ENCODE measurements at places on chromosomes 12 and 14. TPM values are rescaled to one million over a fixed set of nuclear protein-coding genes. Genes with fewer than 3 reads are reported as not detected.

DNA sequence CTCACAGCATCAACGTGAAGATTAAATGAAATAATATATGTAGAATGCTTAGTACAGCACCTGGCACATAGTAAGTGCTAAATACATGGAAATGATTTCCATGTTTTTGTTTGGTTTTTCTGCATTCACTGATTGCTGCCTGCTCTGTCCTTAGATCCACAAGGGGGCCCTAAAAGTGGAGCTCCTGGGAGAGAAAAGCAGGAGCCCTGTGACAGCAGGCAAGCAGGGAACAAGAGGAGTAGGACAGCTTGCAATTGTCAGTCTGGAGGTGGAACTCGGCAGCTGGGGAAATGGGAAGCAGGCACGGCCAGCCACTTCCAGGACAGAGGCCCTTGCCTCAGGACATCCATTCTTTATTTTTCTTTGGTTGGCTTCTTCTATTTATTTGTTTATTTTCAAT lies 292.9 kb downstream of the BMP4 start:
- no peak for DNase-seq

- no peak for DNase-seq
Measured at GRCh38 chr12:90905691-90906370, 49.1 kb downstream of the CCER1 start.

WSCD2 gene
- polyA plus RNA-seq: 1.7 TPM

DNA sequence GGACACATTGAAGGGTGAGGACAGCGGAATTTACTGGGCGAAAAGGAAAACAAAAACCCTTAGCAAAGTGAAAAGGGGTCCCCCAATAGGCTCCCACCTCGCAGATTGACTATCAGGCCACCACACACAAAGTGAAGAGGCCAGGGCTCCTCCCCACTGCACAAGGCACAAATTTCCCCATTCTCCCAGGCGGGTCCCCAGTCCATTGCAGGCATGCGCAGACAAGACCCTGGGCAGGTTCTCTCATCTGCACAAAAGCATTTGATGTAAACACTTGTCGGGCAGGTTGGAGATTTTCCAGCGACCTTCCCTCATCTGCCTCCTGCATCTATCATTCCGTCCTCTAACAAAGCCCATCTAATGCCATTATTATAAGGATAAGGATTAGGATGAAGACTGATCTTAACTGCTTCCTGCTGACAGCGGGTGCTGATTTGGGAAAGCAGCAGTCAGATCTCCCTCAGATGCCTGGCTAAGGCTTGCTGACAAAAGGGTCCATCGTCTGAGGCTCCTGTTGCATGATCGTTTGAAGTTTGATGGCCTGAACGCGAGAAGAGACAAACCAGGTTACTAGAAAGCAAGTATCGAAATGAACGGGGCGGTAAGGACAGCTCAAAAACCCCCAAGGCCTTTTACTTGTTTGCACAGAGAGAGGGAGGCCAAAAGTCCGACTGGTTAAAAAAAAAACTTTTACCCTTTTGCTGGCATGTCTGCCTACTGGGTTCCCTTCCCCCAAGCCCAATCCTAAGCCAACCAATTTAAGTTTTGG lies 14.4 kb downstream of the ASCL4 start:
- DNase-seq: no peak

- DNase-seq: no peak
Measured at GRCh38 chr12:131092901-131093603, 139.3 kb downstream of the ADGRD1 start.

DNA sequence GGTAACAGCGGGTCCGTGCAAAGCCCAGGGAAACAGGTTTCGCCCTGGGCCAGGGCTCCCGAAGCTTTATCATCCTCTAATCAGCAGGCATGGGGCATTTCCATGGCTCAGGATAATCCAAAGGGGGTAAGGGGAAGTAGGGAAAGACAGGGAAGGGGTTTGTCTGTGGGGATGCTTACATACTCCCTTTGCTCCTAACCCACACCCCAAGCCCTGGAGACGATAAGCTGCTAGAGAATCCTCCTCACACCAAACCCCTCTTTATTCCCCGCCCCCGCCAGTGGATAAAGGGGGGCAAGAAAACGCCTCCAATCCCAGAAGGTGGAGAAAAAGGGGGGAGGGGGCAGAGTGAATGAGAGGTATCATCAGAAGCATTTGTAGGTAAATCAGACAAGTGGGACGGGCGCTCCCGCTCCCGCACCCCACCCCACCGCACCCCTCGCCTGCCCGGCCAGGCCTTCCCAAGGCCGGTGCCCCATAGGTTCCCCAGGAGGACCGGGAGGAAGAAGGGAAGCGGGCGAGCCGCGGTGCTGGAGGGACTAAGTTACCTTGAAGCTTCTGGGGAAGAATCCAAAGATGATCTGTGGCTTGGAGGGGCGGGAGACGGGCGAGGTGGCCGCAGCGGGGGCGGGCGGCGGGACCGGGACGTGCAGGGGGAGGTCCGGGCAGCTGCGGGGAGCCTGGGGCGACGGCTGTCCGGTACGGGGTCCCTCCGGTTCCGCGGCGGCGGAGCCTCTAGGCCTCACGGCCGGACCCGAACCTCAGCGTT lies 762 bp downstream of the PPP2R5E start:
- peak; percentile 21 for DNase-seq

DNA sequence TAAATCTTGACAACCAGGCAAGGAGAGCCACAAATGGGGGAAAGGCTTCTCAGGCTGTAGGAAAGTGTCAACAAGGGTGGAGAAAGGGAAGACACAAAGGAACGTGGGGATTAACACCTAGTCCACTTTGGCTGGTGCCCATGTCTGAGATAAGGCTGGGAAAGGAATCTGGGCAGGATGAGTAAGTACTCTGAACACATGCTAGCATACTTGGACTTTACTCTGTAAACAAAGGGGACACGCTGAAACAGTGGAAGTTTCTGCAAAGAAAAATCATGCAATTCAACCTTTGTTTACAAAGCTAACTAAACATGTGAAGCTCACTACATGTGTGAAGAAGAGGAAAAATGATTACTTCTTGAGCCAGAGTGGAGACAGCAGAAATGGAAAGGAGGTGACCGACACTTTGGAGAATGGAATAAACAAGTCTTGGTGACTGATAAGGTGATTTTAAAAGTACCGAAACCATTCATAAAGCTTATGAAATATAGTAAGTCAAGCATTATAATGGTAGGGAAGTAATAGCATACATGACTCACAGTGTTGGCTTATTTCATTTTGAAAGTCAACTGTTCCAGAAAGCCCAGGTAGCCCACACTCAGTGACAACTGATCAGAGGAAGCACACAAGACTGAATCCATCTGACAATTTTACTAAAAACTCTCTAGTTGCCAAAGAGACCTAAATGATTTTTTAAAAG lies 13.2 kb downstream of the CPNE8 start:
- DNase-seq: no peak
